ENCODE measurements at places on chromosomes 13 and 19.

GRCh38 chr13:31670831-31671617 is 68.3 kb upstream of the RXFP2 start:
- DNase-seq = no peak

DNA sequence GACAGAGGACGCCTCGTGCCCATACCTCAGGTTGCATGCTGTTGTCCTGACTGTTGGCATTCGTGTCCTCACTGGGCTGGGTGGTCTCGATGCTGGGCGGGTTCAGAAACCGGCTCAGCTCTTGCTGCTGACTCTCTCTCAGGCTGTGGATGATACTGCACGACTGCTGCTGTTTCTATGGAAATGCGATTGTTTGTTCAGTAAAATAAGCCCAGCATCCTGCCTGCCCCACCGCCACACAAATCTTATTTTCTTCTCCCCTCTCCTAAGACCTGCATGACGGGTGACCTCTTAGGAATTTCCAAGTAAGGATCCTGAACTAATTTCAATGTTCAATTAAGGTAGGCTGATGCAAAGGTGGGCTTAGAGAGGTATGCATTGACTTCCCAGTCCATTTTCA is 356.5 kb downstream of the NALCN start:
- DNase-seq = no peak

DNA sequence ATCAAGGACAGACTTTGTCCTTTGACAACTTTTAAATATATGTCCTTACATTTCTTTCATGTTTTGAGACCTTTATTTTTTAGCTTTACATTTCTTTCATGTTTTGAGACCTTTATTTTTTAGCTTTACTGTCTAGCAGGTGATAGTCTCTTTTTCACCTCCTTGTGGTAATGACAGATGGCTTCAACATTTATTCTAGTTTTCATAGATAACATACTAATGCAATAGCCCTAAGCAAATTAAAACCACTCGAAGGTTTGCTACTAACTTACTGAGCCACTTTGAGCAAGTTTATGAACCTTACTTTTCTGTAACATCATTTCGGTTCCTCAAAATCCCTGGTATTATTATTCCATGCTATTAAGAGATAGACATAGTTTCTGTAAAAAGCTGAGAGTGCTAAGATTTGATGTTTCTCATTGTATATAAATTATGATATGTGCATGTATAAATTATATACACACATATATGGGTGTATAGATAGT is 4.5 kb downstream of the DACH1 start:
- DNase-seq = no peak

GRCh38 chr19:3543150-3544057 is 4.4 kb downstream of the TEKTIP1 start:
- no peak for DNase-seq

GRCh38 chr13:43916828-43917227 is 37.1 kb downstream of the LACC1 start:
- no peak for DNase-seq

GRCh38 chr19:44988896-44989556 is 12.2 kb upstream of the RELB start:
- DNase-seq = peak; percentile 43

GRCh38 chr13:98954313-98954712 is 23.6 kb downstream of the DOCK9 start:
- DNase-seq = no peak

GRCh38 chr13:93220073-93220472 is 6.5 kb upstream of the GPC6 start:
- DNase-seq = no peak

DNA sequence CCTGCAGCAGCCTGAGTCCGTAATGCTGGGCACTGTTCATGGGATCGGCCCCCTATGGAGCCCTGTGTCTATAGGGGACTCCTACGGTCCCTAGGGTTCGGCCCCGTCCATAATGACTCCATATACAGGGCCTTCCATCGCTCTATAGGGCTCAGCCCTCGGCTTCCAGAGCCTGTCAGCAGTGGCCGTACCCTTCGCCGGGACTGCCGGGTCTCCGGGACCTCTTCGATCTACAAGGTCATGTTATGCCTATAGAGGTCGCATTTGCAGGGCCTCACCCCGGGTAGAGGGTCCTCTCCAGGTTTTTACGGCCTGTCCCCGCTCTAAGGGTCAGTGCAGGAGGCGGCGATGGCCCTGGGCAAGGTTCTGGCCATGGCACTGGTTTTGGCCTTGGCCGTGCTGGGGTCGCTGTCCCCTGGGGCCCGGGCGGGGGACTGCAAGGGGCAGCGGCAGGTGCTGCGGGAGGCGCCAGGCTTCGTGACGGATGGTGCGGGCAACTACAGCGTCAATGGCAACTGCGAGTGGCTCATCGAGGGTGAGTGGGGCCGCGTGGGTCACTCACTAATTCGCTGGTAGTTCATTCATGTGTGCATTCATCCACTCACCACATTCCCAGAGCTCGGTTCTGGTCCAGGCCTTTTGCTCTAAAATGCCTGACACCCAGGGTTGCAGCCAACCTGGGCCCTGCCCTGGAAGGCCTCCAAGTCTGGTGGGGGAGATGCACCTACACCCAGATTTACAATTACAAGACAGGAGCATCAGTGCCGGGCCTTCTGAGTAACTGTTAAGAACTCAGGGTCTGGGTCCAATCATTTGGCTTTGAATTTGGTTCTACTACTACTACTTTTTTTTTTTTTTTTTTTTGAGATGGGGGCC is 699 bp downstream of the MEGF8 start:
- no peak for DNase-seq

DNA sequence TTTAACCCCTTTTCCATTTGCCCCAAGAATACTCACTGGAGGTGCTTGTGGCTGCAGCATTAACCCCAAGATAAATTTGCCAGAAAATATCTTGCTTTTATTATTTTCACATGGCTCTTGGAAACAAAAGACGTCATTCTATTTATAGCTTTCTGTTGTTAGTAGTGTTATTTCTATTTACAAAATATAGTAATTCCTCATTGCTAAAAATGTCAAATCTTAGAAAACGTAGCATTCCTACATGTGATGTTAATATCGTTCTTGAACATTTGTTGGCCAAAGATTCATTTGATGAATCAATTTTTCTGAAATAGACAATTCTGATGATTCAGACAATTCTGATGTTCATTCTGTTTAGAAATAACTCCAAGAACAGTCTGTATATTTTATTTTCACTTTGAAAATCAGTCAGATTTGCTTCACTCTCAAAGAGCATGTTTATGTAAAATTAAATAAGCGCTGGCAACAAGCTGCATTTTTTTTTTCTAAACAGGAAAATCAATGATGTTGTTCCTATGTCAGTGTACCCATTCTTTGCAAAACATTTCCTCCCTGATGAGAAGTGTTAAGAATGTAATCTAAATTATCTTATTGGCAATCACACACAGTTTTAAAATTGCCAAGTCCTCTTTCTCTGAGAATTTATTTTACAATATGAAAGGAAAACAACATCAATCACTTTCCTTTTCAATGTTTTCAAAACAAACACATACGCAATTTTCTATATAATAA is 334.0 kb downstream of the KCTD12 start:
- DNase-seq = no peak

DNA sequence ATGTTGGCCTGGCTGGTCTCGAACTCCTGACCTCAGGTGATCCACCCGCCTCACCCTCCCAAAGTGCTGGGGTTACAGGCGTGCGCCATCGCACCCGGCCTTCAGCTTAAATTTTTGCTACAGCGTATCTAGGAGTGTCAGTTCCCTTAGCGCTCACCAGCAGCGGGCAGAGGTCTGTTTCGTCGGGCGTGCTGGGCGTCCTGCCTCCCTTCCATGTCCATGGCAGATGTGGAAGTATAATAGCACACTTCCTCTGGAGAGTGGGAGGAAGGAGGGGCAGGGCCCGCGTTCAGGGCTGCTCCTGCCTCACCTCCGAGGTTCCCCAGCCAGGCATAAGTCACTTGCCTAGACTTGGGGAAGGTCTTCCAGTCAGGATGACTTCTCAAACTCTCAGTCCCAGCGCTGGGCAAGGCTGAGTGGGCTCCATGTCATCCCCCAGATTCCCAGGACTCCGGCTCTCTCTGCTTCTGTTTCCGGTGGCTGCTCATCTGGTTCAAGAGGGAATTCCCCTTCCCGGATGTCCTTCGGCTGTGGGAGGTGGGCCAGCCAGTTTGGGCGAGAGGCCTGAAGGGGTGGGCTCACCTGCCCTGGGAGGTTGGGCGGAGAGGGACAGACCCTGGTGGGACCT is 9.5 kb downstream of the IL4I1 start:
- DNase-seq = no peak

DNA sequence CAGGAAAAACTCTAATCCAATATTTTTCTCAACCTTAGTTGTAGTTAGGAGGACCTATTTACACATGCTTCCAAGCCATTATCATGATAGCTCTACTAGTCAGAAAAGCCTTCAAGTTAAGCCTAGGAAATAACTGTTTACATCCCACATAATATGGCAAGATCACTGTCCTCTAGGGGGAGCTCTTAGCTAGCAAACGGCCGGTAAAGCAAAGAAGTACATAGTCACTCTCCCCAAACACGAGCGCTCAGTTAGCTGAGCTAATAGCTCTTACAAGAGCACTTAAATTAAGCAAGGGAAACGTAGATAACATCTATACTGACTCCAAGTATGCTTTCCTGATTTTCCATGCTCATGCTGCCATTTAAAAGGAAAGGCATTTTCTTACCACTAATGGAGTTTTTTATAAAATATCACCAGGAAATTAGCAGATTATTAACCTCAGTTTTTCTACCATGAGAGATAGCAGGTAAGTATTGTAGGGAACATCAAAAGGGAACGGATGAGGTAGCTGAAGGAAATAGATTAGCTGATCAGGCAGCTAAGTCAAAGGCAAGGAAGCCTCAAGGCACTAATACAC is 100.6 kb upstream of the PABPC3 start:
- DNase-seq = no peak

DNA sequence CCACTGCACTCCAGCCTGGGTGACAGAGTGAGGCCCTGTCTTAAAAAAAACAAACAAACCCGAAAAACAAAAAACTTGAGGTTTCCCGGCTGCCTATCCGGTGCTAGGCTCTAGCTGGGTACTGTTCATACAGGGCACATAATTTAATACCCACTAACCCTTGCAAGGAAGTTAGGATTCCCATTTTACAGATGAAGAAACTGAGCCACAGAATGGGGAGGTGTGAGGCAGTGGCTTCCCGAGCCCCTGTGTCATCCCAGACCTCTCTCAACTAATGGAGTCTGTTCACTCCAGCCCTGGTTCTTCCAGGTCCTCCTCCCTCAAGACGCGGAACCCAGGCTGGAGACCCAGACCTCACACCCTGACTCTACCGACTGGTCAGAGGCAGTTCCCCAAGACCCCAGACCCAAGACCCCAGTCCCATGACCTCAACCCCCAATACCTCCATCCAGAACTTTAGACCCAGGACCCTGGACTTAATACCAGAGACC is 576 bp downstream of the APBA3 start:
- DNase-seq = no peak

GRCh38 chr13:23467932-23468278 is 34.4 kb upstream of the SACS start:
- no peak for DNase-seq

DNA sequence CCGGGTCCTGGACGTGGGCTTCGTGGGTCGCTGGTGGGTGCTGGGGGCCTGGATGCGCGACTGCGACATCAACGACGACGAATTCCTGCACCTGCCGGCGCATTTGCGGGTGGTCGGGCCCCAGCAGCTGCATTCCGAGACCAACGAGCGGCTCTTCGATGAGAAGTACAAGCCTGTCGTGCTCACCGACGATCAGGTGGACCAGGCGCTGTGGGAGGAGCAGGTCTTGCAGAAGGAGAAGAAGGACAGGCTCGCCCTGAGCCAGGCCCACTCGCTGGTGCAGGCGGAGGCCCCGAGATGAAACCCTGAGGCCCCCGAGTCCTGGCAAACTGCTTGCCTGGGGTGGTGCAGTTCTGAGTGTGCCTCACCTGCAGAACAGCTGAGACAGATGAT is 787 bp downstream of the TIMM29 start:
- no peak for DNase-seq

- DNase-seq = no peak
Observed at GRCh38 chr13:41428155-41428554, 29.2 kb upstream of the RGCC start.

DNA sequence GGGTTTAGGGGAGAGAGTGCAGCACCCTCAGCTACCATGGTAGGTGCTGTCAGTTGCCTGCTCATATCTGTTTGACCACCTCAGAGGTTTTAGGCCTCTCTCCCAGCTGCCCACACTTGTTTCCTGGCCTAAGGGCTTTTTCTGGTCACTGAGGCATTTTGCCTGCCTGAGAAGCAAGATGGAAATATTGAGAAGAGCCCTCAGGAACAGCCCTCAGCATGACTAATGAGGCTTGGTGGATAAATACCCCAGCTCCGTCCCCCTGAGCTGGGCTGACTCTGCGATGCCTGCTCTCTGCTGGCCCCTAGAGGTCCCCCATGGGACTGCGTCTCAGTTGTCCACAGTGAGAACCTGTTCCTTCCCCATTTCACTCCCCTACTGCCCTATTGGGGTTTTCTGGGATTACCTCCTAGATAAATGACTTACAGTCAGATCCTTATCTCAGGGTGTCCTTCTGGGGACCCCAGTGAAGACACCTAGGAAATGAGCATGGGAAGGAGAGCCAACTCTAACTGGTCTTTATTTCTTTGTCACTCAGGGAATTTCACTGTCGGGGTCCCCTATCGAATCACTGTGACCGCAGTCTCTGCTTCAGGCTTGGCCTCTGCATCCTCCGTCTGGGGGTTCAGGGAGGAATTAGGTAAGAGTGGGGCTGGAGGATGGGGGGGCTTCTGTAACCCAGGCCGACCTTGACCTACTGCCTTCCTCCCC is 13.3 kb downstream of the PALM3 start:
- DNase-seq = peak; percentile 45

- DNase-seq = no peak
Observed at GRCh38 chr19:45999653-46000121, 4.4 kb downstream of the CCDC61 start.

DNA sequence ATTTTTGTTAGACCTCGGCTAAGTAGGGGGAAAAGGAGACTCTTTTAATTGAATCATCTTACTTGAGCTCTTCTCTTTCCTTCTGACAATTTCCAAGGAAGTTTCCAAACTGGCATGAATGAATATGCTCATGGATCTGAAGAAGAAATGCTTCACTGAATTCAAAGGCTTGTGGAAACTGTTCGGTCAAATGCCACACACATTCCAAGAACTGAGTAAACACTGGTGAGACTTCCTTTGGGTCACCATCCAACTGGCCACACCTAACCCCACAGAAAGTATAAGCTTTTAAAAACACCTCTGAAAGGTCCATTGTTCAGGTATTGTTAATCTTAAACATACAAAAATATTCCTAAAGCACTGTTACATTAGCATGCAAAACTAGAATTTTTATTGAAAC is 33.6 kb downstream of the MTMR6 start:
- DNase-seq = no peak

GRCh38 chr19:45794627-45795026 is 2.0 kb upstream of the DMWD start:
- DNase-seq = no peak

DNA sequence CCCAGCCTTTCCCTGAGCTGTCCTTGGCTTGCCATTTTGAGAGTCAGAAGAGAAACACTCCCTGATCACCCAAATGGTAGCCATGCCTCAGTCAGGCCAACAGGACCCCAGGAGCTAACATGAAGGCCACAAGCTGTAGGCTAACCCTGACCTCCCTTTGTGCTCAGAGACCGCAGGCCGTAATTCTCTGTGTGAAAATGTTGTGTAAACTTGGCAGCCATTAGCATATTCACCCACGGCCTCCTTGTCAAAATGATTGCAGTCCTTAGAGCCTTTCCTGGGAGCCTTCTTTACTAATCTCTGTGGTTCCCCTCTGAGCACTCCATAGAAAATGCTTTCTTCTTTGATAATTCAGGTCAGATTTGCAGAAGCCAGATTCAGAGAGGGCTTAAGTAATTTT is 418.9 kb downstream of the COG6 start:
- DNase-seq = no peak
